NCI-H187 (cell line): ENCODE measurements at places on chromosomes 5 and 9.

DNA sequence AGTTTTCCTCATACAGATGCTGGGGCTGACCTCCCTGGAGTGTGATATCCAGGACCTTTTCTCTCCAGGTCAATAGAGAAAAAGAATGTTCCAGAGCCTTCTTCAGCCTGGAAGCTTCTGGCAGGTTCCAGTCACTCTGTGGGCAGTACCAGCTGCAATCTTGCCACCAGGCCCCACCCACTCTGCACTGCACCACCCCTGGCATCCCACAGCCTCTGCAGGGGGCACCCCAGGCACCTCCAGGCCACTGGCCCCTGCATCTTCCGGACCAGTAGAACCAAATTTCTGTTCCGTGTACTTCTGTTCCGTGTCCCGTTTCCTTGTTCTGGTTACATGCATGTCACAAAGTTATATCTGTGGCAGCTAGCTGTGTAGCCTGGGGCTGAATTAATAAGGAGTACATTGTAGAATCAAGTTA, 83.3 kb upstream of the ZBTB43 start:
- no peak for DNase-seq

GRCh38 chr5:8213701-8214240, 344.8 kb downstream of the MTRR start:
- DNase-seq: no peak

GRCh38 chr9:127204771-127205470, 59.7 kb upstream of the GARNL3 start:
- no peak for DNase-seq

- no peak for DNase-seq
Measured at GRCh38 chr9:82997476-82998140, 65.3 kb downstream of the RASEF start.
